ENCODE measurements at places on chromosomes 7 and 10. TPM values are rescaled to one million over a fixed set of nuclear protein-coding genes. Genes with fewer than 3 reads are reported as not detected.

ASL gene
- total RNA-seq, result 29.1 TPM

SPAG6 gene
- total RNA-seq, result not detected

- DNase-seq, result no peak
These were observed 882 bp upstream of the LRRC61 start for GRCh38 chr7:150322114-150322832.

GRM3 gene
- total RNA-seq, result not detected

LRMDA gene
- 17.9 TPM for total RNA-seq

NKX2-3 gene
- 0.60 TPM for total RNA-seq

DNA sequence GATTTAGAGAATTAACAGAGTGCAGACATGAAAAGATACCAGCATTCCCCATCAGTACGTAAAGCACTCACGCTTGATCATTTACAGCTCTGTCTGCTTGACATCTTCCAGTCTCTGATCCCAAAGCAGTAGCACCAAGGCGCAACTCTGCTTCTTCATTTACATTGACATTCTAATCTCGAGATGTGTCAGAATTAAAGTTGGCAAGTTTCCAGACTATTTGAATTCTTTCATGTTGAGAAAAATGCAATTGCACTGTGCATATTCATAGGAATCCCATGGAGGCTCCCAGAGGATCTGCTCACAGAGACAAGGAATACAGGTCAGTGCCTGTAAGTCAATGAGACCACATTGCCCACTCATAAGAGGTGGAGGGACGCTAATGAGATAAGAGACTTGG, 183.9 kb downstream of the LRRN3 start:
- DNase-seq, result no peak

GDF10 gene
- total RNA-seq, result 3.8 TPM

ZNF789 gene
- total RNA-seq, result 10.5 TPM

DNA sequence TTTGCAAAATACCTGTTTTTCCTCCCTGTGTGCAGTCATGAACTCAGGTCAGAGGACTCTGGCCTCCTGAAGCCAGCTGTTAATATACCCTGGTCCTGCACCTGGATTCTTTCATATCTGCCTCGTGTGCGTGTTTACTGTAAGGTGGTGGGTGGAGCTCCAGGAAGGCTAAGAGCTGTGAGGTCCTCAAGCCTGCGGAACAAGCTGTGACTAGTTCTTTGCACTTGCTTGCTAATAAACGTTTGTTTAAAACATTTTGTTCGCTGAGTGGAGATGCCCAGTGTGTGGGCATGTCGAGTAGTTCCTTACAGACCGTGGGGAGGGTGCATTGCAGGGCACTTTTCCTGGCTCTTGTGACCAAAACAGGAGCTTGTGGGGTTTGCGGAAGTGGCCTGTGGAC, 139.0 kb downstream of the DOCK1 start:
- DNase-seq, result no peak

- DNase-seq, result no peak
These were observed 4.6 kb downstream of the NKX2-3 start for GRCh38 chr10:99537086-99537988.

FBXO24 gene
- total RNA-seq, result 0.81 TPM

THSD7A gene
- 20.0 TPM for total RNA-seq

DNA sequence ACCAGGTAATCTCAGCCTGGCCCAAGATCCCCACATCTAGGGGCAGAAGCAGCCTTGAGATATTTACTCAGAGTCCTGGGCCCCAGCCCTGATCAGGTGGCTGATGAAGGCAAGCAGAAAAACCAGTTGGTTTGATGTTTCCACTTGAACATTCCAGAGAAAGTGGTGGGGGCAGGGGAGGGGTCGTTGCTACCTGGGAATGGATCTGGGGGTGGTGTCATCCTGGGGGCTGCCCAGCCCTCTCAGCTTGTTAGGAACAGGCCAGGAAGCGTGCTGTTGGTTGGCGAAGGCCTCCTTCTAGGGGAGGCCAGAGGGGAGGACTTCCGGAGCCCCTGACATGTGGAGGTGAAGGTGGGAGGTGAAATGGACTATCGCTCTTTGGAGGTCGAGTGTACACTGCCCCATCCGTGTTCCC, 3.7 kb upstream of the ABHD11 start:
- DNase-seq, result no peak

MAGI2 gene
- total RNA-seq, result 25.5 TPM

SUPV3L1 gene
- total RNA-seq, result 21.4 TPM

GRCh38 chr10:113058523-113059370, 108.7 kb downstream of the TCF7L2 start:
- DNase-seq, result no peak

All from aorta (tissue), 5 donors.